SK-N-SH (cell line): ENCODE measurements at places on chromosomes 7 and 10.

DNA sequence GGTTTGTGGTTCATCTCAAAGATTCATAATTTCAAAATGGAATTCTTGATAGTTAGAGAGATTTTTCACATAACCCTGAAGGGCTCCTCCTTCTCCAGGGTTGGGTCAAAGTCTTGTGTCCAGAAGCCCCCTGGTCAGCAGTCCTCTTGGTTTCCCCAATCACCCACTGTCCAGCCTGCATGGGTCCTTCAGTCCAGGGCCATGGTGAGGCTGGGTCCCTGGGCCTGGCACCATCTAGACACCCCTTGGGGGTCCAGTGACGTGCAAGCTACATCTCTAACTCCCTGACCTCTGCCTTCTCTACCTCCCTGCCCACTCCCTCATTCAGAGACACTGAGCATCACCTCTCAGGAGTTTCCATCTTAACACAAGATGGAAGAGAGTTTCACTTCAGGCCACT is 26.1 kb downstream of the ANXA8 start:
- H3K27ac ChIP-seq: no peak overlapping the region
- no peak overlapping the region for H3K4me3 ChIP-seq
- DNase-seq: no peak
- H3K36me3 ChIP-seq: no peaks in the 10 kb centered on the region
- no peaks in the 10 kb centered on the region for H3K4me1 ChIP-seq
- H3K27me3 ChIP-seq: no peaks in the 10 kb centered on the region

DNA sequence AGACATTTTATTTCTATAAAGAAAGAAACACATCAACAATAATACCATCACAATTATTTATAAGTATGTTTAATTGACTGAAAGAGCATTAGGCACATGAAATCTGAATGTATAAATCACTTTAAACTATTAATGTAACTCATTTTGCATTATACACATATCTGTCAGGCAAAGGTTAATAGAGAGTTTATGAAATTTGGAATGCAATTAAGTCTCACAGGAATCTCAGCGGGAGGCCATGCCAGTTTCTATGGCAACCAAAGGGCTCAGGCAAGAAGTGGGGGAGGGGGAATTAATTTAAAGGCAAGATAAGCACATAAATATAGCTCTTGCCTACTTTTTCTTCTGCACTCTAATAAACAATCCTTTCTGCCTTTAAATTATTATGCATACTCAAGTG is 152.6 kb downstream of the SLC16A9 start:
- peak; percentile 40 for DNase-seq
- no peak overlapping the region; the same call in 1 of the 2 replicates for H3K27ac ChIP-seq
- H3K4me3 ChIP-seq: peak overlapping the region; percentile 1; the same call in 1 of the 2 replicates
- no peaks in the 10 kb centered on the region for H3K36me3 ChIP-seq
- H3K4me1 ChIP-seq: peaks cover 31% of the 10 kb centered on the region
- H3K27me3 ChIP-seq: no peaks in the 10 kb centered on the region

GRCh38 chr10:112695539-112695938 is 248.5 kb downstream of the VTI1A start:
- no peak for DNase-seq
- no peaks in the 10 kb centered on the region for H3K27me3 ChIP-seq

GRCh38 chr10:9922126-9922870 is 1095.4 kb upstream of the CELF2 start:
- no peak overlapping the region for H3K27ac ChIP-seq
- H3K4me3 ChIP-seq: no peak overlapping the region
- no peaks in the 10 kb centered on the region for H3K36me3 ChIP-seq

- H3K27me3 ChIP-seq: no peaks in the 10 kb centered on the region
- H3K4me3 ChIP-seq: no peak overlapping the region
- no peaks in the 10 kb centered on the region for H3K36me3 ChIP-seq
- no peak overlapping the region for H3K27ac ChIP-seq
Observed at GRCh38 chr10:130127364-130128061, 8.7 kb upstream of the GLRX3 start.

- H3K27ac ChIP-seq: no peak overlapping the region
- H3K27me3 ChIP-seq: peaks cover 35% of the 10 kb centered on the region
- H3K36me3 ChIP-seq: peaks cover 9% of the 10 kb centered on the region; the same call in 1 of the 2 replicates
- no peak overlapping the region for H3K4me3 ChIP-seq
Observed at GRCh38 chr7:97013134-97013844, 7.9 kb downstream of the DLX6 start.

- H3K27ac ChIP-seq: peak overlapping the region; percentile 79
- H3K36me3 ChIP-seq: peaks cover 29% of the 10 kb centered on the region; the same call in 1 of the 2 replicates
- peaks cover 10% of the 10 kb centered on the region for H3K4me1 ChIP-seq
- peak; percentile 61 for DNase-seq
Observed at GRCh38 chr7:75879771-75880184, 944 bp downstream of the RHBDD2 start.

DNA sequence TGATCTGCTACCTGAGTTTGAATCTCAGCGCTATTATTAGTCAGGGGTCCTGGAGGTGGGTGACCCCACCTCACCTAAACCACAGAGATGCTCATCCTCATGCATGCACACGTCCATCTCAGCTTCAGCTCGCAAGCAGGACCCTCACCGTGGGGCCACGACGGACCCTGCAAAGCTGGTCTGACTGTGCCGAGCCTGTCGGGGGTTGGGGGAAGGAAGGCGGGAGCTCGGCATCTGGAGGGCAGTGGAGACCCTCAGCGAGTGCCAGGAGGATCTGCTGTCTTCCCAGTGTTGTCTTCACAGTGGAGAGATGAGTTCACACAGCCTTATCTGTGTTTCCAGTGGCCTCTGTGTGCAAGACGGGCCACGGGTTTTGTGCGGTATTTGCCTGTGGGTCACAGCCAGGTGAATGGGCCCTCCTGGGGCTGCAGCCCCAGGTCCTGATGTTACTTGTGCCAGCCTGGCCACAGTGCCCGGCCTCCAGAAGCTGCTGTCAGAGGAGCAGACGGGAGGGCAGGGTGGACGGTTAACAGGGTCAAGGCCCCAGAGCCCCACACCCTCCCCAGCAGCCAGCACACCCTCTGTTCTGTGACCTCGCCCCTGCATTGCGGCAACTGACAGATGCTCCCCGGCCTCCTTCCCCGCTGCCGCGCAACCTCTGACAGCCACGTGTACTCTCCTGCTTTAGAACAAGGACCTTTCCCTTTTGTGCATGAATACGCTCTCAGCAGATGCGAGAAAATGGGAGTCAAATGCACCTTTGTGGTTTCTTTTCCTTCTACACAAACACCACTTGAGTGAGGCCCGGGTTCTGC is 528.8 kb downstream of the DNAJB6 start:
- DNase-seq: no peak
- no peaks in the 10 kb centered on the region; the same call in 1 of the 2 replicates for H3K4me1 ChIP-seq
- no peak overlapping the region for H3K4me3 ChIP-seq
- H3K36me3 ChIP-seq: no peaks in the 10 kb centered on the region
- no peak overlapping the region for H3K27ac ChIP-seq

DNA sequence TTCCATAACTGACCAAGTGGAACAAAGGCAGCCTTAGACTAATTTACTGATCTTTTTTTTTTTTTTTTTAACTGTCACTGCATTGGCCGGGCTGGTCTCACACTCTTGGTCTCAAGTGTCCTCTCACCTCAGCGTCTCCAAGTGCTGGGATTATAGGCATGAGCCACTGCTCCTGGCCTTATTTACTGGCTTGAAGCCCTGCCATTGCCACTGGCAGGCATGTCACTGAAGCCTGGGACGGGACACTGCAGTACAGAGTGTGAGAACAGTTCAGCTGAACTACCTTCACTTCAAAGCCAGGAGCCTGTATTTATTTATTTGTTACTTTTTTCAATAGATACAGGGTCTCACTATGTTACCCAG is 15.4 kb upstream of the ARHGAP12 start:
- no peaks in the 10 kb centered on the region for H3K27me3 ChIP-seq
- H3K4me3 ChIP-seq: no peak overlapping the region
- H3K27ac ChIP-seq: peak overlapping the region; percentile 89
- DNase-seq: no peak
- no peaks in the 10 kb centered on the region for H3K36me3 ChIP-seq

GRCh38 chr10:101071267-101071884 is 9.6 kb downstream of the KAZALD1 start:
- H3K4me1 ChIP-seq: peaks cover 4% of the 10 kb centered on the region; the same call in 1 of the 2 replicates
- DNase-seq: no peak
- peaks cover 27% of the 10 kb centered on the region; the same call in 1 of the 2 replicates for H3K27me3 ChIP-seq
- H3K27ac ChIP-seq: no peak overlapping the region
- no peak overlapping the region for H3K4me3 ChIP-seq

DNA sequence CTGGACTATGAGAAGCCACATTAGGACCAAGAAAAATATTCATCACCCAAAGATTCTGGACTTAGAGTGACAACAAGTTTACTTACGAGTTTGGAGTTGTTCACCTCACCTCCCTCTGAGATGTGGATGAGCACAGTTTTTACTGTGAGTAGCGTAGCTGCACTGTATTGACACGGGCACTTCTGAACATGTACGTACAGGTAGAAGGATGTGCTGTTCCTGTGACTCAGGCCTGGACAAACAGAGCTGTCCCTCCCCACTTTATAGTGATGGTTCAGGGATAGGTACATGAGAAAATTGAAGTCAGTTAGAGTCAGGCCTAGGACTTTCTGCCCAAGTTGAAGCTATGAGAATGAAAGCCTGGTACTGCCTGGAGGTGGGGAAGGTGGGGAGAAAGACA is 80.9 kb upstream of the DYNC1I1 start:
- H3K36me3 ChIP-seq: no peaks in the 10 kb centered on the region
- H3K27me3 ChIP-seq: 0 out of 2 replicates have a peak, but pooled peaks cover 7% of the 10 kb centered on the region
- H3K4me1 ChIP-seq: no peaks in the 10 kb centered on the region
- no peak overlapping the region for H3K27ac ChIP-seq

- no peaks in the 10 kb centered on the region for H3K4me1 ChIP-seq
- H3K4me3 ChIP-seq: no peak overlapping the region
- no peaks in the 10 kb centered on the region for H3K27me3 ChIP-seq
- H3K27ac ChIP-seq: no peak overlapping the region
Observed at GRCh38 chr10:45660876-45661411, 11.6 kb downstream of the ZFAND4 start.

GRCh38 chr10:26628395-26628794 is 69.1 kb upstream of the PDSS1 start:
- no peaks in the 10 kb centered on the region for H3K36me3 ChIP-seq
- no peaks in the 10 kb centered on the region for H3K4me1 ChIP-seq
- DNase-seq: no peak
- no peak overlapping the region for H3K27ac ChIP-seq

DNA sequence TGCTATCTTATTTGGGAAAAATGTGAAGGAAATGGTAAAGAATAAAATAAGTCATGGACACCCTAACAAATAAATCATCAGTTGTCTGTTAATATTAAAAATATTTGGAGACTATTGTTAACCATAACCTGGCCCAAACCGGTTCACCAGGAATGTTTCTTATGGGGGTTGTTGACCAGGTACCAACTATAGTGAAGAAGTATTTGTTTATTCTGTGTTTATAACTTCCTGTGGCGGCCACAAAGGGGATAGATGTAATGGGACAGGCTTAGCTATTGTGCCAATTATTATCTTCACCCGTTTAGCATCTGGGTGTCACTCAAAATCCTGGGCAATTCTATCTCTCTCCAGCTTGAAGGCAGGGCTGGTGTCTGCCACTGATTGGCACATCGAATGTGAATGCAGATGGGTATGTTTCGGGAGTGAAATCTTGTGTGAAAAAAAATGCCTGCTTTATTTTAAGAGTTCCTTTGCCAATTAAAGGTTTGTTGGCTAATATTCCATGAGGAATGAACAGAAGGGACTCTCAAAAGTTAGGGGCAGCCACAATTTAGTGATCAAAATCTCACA is 500.9 kb downstream of the ARL4A start:
- H3K27me3 ChIP-seq: 0 out of 2 replicates have a peak, but pooled peaks cover 3% of the 10 kb centered on the region
- H3K4me1 ChIP-seq: no peaks in the 10 kb centered on the region
- no peak overlapping the region for H3K4me3 ChIP-seq
- no peak for DNase-seq
- H3K27ac ChIP-seq: no peak overlapping the region

GRCh38 chr10:130432271-130432670 is 296.1 kb downstream of the GLRX3 start:
- H3K36me3 ChIP-seq: no peaks in the 10 kb centered on the region
- no peak overlapping the region for H3K27ac ChIP-seq
- no peaks in the 10 kb centered on the region for H3K27me3 ChIP-seq
- H3K4me1 ChIP-seq: no peaks in the 10 kb centered on the region
- H3K4me3 ChIP-seq: no peak overlapping the region

- H3K36me3 ChIP-seq: no peaks in the 10 kb centered on the region
- peaks cover 23% of the 10 kb centered on the region; the same call in 1 of the 2 replicates for H3K4me1 ChIP-seq
- H3K27me3 ChIP-seq: no peaks in the 10 kb centered on the region
- no peak overlapping the region; the same call in 1 of the 2 replicates for H3K27ac ChIP-seq
- no peak for DNase-seq
Observed at GRCh38 chr7:157900556-157900955, 563.8 kb downstream of the DNAJB6 start.

- H3K4me1 ChIP-seq: peaks cover 6% of the 10 kb centered on the region
- H3K27ac ChIP-seq: peak overlapping the region; percentile 93
- H3K4me3 ChIP-seq: no peak overlapping the region
- no peaks in the 10 kb centered on the region for H3K36me3 ChIP-seq
- DNase-seq: no peak
Observed at GRCh38 chr7:137774793-137775201, 72.0 kb downstream of the DGKI start.

DNA sequence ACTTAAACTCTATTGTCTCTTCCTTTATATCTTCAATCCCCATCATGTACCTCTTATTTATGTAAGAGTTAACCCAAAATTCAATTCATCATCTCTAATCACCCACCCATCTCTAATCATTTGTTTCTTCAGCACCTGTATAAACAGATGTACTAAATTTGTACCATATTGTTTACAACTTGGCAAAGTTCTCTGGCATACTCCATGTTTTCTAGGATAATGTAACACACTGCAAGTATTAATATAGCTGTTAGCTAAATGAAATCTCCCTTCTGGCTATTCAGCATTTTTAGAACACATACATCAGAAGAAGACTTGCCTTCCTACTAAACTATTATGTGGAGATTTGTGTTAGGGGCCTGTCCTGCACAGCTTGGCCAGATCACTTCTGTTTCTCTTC is 33.1 kb downstream of the MALSU1 start:
- peaks cover 8% of the 10 kb centered on the region for H3K4me1 ChIP-seq
- peak overlapping the region; percentile 99 for H3K27ac ChIP-seq
- DNase-seq: no peak
- no peaks in the 10 kb centered on the region for H3K27me3 ChIP-seq

DNA sequence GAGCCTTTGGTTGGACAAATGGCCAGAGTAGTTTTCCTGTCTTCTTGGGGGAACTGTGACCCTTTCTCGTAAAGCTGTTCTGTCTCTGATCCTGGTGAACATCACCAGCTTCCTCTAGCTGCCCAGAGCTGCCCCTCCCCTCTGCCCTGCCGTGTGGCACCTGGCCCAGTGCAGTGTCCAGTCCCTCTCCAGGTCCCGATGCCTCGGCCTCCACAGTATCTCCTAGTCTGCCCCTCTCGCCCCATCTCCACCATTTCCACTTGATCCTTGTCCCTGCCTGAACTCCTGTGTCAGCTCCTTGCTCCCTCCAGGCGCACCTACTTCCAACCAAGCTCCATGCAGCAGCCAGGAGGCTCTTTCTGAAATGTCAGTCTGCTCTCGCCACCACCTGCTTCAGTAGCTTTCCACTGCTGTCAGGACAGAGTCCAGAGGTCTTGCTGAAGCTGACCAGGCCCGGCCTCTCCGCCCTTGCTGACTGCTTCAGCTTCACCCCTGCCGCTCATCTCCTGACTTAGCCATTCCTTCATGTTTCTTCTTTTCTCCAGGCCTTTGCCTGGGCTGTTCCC is 133.6 kb downstream of the GRK5 start:
- no peak overlapping the region for H3K27ac ChIP-seq
- H3K4me1 ChIP-seq: peaks cover 31% of the 10 kb centered on the region; the same call in 1 of the 2 replicates
- H3K27me3 ChIP-seq: no peaks in the 10 kb centered on the region
- H3K36me3 ChIP-seq: no peaks in the 10 kb centered on the region
- H3K4me3 ChIP-seq: no peak overlapping the region

GRCh38 chr7:151187409-151188251 is 580 bp upstream of the ASB10 start:
- H3K27me3 ChIP-seq: peaks cover 54% of the 10 kb centered on the region
- H3K36me3 ChIP-seq: no peaks in the 10 kb centered on the region
- DNase-seq: no peak
- H3K27ac ChIP-seq: no peak overlapping the region
